ENCODE measurements at places on chromosomes 4 and X. TPM values are rescaled to one million over a fixed set of nuclear protein-coding genes. Genes with fewer than 3 reads are reported as not detected.

DNA sequence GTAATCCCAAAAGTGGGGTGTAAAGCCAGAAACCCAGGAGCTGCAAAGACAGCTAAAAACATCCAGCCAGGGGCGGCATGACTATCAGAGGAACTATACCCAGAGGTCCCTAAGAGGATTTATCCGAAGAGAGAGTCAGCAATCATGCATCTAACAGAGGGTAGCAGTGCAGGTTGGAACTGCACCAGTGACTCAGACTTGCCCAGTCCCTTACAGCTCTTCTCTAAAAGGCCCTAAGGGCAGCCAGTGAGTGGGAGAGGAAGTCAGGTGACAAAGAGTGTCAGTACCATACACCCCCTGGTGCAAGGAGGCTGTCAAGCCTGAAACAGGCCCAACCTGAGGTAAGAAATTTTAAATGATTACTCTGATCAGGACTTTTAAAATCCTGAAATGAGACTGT, 88.1 kb downstream of the CAMK2D start:
- no peak for DNase-seq

- DNase-seq = no peak
These were observed 69.3 kb upstream of the CCDC160 start for GRCh38 chrX:134167591-134168203.

The CT45A10 gene
- polyA plus RNA-seq = not detected

DNA sequence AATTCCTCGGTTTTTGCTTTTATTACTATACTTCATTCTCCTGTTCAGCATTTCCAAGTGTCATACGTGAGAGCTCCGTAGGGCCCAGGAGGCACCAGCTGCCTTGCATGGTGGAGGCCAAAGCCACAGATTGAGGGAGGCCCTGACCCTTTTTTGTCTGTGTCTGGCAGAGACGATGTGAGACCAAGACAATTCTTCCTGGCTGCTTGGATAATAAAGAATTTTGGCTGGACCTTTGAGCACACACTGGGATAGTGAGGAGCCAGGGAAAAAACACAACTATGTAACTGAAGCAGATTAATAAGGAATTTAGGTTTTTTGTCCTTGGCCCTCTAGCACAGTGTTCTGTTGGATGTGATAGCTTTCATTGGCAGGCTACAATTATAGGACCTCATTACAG, 161.0 kb downstream of the CPXCR1 start:
- DNase-seq = no peak

DNA sequence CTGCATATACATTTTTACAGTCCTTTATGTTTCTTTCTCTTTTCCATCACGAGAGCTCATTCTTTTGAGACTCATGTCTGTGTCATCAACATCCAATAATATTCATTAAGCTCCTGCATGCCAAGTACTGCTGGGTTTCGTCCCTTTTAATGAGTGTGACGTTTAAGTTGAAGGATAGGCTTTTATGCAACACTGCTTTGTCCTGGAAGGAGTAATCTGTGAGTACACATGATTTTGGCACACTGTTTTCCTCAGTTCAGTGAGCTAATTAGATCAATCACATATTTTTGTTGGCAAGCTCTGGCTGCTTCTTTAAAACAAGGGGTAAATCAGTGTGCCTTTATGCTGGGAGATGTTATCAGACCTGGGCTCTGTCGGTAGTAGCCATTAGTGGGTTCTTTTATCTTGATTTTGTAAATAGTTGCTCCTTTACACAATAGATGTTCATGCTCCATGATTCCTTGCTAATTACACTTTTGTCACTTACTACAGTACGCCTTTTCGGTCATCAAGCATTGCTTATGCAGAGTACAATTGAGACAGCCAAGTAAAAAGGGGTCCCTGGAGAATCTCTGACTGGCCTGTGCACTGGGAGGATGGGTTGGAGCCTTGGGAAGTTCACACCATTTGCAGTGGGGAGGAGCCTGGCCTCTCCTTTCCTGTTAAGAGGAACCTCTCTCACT, 132.6 kb downstream of the FHIP1A start:
- no peak for DNase-seq

DNA sequence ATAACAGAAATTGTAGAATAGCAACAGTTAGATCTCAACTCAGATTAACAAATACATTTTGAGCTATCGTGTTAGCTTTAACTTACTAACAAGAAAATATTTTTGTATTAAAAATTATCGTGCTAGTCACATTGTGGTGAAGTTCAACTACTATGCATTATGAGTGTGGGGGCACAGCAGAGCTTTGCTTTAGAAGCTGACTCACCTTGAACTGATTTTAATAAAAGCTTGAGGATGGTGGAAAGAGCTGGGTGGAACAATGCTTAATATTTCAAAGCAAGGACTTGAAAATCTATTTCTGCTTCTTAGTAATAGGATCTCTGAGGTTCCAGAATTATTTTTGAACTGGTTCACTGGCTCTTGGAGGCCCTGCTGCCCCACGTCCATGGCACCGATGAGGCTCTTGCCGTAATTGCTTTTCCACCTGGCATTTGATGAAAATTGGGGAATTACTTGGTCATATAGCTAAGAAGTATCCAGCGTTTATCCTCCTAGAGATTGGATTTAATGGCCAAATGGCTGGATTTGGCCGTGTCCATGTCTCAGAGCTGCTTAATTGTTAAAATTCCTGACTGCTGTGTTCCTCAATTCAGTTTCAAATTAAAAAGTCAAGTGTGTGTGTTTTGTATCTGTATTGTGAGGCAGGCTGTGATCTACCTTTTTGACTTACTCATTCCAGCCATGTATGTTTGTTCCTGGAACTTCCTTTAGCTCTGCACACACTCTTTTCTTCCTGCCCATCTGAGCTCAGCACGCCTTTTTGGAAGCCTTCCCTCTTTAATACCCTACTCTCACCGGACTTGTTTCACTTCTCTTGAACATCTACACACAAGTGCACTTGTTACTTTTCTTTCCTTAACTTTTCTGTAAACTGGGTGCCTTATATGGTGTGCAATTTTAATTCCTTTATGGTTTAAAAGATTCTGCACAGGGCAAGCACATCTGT, 66.6 kb upstream of the LIMCH1 start:
- DNase-seq = no peak

- no peak for DNase-seq
These were observed 51.8 kb upstream of the JADE1 start for GRCh38 chr4:128757712-128758111.

DNA sequence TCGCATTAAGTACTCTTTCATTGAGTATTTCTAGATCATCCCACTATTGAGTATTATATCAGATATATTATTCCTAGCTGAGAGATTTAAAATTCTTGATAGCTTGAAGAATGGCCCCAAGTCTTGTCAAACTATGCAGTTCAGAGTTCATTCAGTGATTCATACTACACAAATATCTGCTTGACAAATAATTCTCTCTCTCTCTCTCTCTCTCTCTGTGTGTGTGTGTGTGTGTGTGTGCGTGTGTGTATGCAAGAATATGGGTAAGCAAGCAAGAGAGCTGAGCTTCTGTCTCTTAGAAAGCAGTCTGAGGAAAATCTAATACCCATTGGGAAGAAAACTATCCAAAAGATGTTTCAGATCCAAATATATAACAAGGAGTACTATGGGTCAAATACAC, 142.0 kb downstream of the SLC10A7 start:
- no peak for DNase-seq

The JAKMIP1 gene
- polyA plus RNA-seq = 0.12 TPM

DNA sequence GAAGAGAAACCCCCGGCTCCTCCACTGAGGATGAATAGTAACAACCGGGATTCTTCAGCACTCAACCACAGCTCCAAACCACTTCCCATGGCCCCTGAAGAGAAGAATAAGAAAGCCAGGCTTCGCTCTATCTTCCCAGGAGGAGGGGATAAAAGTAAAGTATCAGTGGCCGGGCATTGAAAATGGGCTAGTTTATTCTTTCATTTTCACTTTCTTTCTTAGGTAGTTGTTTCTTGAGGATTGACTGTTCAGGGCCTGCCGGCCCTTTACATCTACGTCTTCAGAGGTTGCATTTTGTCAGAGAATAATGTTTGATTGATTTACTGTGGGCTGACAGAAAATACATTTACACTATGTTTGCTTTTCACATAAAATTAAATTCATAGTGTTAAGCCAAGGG, 27.1 kb downstream of the PAK3 start:
- DNase-seq = no peak

DNA sequence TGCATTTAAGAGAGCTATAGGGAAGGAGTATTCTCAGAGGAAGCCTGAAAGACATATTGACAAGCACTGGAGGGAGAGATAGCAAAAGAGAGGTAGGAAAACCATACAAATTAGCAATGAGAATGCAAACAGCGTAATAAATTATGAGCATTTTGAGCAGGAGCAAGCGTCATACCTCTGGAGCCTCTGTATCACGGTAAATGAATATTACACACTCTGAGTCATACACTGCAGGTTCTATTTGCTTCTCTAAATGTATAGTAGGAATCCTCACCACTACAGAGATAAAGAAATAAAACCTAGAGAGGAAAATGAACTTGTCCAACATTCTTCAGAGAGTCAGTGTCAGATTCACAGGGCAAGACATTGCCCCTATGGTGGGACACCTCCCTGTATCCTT, 46.4 kb upstream of the GABRE start:
- DNase-seq = no peak

GRCh38 chr4:101014417-101014816, 332.9 kb downstream of the PPP3CA start:
- DNase-seq = no peak

DNA sequence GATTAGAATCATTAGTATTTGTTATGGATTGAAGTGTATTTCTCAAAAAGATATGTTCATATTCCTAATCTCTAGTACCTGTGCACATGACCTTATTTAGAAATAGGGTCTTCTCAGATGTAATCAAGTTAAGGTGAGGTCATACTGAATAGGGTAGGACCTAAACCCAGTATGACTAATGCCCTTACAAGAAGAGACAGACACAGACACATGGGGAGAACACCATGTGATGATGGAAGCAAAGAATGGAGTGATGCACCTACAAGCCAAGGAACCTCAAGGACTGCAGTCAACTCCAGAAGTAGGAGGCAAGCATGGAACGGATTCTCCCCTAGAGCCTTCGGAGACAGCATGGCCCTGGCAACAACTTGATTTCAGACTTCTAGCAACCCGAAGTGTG, 31.4 kb downstream of the OTUD4 start:
- no peak for DNase-seq

- DNase-seq = no peak
These were observed 17.9 kb upstream of the SLC34A2 start for GRCh38 chr4:25637581-25638220.

- no peak for DNase-seq
These were observed 203.2 kb upstream of the MBNL3 start for GRCh38 chrX:132692066-132692465.

The IL2RG gene
- 1.2 TPM for polyA plus RNA-seq

- DNase-seq = no peak
These were observed 21.0 kb upstream of the RHOXF2 start for GRCh38 chrX:120137439-120137838.

The EDNRA gene
- polyA plus RNA-seq = 95.8 TPM

The SLC38A5 gene
- 6.0 TPM for polyA plus RNA-seq

GRCh38 chr4:53228036-53228435, 137.8 kb downstream of the SCFD2 start:
- no peak for DNase-seq

DNA sequence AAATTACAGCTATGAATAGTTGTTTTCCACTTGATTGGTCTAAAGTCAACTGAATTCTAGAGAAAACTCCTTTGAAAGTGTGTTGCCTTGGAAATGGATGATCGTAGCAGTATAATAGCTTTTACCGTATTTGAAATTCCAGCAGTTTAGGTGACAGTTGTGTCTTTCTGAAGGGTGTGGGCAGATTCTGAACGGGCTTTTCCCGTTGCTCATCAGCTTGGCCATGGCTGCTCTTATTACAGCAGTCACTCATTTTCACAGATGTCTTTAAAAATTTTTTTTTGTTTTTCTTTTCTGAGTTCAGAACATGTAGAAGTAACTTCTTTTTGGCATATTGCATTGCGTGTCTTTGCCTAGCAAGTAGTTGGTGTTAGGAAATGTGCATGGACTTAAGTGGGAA, 69.6 kb upstream of the SLC4A4 start:
- DNase-seq = no peak

DNA sequence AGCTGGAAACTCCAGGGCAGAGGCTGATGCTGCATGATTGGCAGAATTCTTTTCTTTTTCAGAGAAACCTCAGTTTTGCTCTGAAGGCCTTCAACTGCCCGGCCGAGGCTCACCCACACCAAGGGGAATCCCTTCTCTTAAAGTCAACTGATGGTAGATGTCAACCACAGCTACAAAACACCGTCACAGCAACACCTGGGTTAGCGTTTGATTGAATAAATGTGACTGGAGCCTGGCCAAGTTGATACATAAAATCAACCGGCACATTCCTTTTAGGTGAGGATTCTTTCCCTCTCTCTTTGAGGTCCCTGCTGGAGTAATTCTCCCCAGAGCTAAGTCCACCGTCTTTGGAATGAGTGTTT, 15.2 kb upstream of the KIAA0232 start:
- DNase-seq = no peak

The GLRA2 gene
- polyA plus RNA-seq = 0.23 TPM

The PNMA6E gene
- not detected for polyA plus RNA-seq

The DEFB131A gene
- not detected for polyA plus RNA-seq

DNA sequence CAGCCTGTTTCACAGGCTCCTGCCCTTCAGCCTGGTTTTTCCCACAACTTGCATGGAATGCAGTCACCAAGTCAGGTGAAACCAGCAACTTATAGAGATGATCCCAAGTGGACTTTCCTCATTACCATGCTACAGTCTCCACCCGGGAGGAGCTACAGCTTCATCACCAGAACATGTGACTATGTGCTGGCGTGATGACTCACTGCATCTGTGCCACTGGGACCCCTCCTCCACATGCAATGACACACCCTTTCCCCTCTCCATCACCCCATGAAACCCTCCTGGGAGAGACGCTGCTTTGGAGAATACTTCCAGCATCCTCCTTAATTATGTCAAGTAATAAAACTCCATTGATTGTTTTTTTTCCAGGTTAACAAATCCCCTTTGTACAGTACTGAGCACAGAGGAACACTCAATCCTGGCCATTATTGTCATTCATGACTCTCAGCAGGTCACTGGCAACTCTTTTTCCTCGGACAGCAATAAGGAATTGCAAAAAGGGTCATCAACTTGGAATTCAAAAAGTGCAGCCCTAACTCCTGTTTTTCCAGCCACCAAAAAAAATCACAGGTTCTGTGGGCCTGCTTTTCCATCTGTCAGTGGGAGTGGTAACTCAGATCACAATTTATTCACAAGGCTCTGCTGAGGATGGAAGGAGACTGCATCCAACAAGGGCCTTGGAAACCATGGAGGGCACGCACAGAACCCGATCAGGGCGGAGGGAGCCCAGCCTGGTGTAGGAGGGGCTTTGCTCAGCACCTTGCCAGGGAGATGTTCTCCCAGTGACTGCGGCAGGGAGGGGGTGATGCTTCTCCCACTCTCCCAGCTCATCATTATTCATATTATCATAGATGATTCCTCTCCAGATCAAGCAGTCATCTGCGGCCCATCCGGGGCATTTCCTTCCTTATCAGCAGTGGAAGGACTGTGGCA, 17.4 kb downstream of the QDPR start:
- no peak for DNase-seq

GRCh38 chr4:11393551-11393950, 35.1 kb downstream of the HS3ST1 start:
- no peak for DNase-seq

The ARMCX5 gene
- polyA plus RNA-seq = 16.7 TPM

GRCh38 chr4:108795733-108796132, 32.9 kb upstream of the ETNPPL start:
- DNase-seq = no peak

The CNGA2 gene
- polyA plus RNA-seq = not detected

GRCh38 chr4:147944249-147944648, 212.4 kb downstream of the ARHGAP10 start:
- no peak for DNase-seq

The HNRNPH2 gene
- 168 TPM for polyA plus RNA-seq

Measured in right renal cortex interstitium (tissue), 3 donors.